Suppressor macrophage (primary cell): ENCODE measurements at places on chromosomes 5 and 9.

GRCh38 chr9:82332018-82332773, 343.6 kb downstream of the SPATA31D1 start:
- DNase-seq = no peak

DNA sequence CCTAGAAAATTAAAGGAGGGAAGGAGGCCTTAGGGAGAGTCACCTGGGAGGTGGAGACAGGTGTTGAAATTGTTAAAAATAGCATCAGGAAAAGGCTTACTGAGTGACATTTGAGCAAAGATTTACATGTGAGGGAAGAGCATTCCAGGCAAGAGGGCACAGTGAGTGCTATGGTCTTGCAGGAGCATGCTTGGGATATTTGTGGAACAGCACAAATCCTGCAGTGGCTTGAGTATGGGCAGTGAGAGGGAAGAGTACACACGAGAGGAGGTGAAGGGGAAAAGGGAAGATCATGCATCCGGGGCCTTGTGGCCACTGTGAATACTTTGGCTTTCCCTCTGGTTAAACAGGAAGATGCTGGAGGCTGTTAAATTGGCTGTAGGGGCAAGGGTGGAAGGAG, 36.6 kb downstream of the ACER2 start:
- no peak for DNase-seq

DNA sequence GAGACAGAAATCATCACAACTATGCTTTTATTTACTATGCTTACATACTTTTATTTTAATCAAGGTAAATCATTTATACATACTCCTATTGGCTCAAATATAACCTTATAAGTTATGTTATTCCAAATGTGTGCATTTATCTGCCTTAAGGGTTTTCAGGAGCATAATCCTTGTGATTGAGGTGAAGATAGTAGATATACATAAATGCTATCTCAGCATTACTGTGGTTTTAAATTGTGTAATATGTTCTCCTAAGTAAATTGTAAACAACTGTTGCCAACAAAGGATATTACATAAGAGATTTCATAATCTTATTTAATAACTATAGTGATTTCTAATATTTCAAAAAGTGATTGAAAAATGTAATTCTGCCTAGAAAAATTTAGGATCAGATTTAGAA, 1374.8 kb upstream of the DMAC1 start:
- no peak for DNase-seq

DNA sequence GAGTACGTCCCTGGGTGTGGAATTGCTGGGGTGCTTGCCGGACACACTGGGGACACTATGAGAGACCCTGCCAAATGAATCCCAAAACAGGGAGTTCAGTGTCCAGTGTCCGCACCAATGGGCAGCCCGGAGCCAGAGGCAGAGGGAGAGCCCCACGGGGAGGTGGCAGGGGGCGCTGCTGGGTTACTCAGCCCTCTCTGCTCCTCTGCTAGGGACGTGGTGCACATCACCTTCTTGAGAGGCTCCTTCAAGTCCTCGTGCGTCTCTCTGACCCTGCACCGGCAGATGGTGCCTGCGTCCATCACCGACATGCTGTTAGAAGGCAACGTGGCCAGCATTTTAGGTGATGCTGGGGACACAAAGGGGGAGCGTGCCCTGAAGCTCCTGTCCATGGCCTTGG, 20.8 kb downstream of the STKLD1 start:
- DNase-seq = peak; percentile 24

DNA sequence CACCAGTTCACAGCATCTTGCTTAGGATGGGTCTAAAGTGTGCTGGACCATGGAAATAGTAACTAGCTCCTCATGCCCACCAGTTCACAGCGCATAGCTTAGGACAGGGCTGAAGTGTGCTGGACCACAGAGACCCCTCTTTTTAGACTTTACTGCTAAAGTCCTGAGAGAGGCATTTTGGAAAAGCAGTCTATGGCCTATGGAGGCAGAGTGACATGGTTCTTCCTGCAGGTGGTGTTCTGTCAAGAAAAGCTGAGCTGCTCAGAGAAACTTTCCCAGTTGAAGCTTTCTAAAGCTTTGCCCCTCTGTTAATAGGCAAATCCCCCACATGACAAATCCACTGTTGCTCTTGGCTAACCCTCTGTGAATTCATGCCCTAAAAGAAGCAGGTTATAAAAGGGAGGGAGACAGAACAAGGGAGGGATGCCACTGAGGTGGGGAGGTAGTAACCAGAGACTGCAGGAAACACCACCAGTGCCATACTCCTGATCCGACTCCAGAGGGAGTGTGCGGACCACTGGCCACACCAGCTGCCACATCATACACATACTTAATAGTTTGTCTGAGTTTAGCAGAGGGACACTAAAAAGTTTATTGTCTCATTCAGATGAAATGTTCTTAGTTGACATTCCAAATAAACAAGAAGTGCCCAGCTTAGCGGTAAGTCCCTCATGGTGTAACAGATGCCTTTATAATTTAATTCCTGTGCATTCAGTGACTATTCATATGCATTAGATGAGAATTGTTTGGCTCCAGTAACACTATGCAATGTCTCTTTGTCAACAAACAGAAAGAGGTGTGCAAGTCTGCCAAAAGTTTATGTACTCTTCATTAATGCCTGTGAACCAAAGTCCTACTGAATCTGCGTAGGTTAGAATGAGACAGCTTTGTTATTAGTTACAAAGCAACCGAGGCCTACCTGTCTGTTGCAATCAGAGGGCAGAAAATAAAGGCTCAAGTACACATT, 236.2 kb upstream of the NFIL3 start:
- peak; percentile 35 for DNase-seq

DNA sequence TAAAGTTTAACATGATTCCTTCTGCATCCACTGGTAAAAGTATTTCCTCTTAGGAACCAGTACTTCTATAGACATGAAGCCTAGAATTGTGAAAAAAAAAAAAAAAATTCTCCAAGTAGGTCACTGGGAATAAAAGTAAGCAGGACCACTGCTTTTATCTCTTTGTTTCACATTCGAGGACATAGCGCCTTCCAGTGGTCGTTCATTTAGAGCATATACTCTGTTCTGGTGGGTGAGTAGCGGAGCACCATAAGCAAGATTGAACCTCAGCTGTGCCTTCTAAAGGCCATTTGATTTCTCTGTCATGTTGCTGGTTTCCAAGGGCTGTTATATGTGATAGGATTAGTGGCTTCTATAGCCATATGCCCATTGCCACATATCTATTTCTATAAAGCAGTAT, 393.1 kb downstream of the TMEM232 start:
- DNase-seq = no peak

DNA sequence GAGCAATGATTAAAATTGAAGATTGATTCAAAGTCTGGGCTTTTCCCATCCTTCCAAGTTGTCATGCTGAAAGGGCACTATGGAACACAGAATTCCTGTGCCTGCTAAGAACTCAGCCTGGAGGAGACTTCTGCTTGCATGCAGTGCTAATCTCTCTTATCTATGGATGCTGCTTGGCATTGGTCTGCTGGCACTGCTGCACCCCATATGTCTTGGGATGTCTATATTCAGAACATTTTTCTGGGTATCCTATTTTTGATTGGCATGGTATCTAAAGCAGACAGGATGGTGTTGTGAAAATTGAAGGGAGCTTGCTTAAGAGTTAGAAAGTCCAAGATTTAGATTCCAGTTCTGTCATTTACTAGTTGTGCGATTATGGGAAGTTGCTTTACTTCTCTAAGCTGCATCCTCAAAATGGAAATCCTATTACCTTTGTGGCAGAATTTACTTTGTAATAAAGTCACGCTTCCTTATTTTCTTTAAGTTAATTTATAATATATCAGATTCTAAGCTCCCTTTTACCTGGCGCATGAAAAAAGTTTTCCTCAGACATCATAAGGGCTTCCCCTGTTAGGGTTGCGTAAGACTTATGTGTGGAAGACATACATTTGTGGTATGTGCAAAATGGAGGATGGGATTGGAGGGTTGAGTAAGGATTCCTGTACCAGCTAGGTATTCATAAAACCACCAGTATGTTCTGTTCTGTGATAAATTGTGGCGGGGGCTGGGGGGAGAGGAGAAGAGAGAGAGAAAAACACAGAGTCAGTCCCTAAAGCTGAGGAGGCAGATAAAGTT, 254.0 kb downstream of the DMAC1 start:
- no peak for DNase-seq

DNA sequence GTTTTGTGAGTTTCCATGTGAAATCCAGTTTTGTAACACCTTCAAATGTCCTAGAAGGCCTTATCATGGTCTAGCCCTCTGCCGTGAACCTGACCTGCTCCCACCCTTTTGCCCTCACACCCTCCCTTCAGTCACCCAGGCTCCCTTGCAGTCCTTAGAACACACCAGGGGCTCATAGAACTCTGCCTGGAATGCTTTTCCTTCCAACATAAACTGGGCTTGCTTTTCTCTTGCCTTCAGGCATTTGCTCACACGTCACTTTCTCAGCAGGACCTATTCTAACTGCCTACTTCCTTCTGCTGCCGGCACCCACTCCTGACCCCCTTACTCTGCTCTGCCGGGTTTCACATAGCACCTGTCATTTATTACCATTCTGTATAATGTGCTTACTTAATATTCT, 111.9 kb downstream of the PDE8B start:
- no peak for DNase-seq

DNA sequence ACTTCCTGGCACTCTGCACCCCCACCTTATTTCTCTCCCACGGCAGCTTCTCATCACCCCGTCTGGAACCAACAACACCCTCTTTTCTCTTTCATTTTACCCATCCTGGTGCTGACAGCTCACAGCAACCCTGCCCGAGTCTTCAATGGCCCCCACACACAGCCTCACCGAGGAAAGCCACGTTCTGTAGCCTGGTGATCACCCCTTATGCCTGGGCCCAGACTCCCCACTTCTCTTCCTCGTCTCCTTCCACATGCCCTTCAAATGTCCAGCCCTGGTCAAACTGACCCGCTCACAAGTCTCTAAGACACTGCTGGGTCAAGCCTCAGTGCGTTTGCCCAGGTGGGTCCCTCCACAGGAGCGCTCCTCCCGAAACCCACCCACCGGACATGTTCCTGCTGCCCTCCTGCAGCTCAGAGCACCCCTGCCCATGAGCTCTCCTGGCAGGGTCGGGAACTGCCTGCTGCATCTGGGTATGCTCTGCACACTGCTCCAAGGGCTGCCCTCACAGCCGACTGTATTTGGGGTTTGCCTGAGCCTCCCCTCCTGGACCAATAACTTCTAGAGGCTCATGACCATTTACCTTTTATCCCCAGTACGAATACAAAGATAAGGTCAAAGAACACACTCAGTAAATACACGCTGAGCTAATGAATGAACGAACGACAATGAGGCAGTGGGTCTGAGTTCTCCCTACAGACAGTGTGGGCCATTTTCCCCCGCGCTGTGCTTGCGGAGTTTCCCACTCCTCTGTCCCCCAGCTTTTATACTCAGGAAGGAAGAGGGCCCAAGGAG, 154.7 kb upstream of the PHYKPL start:
- no peak for DNase-seq

DNA sequence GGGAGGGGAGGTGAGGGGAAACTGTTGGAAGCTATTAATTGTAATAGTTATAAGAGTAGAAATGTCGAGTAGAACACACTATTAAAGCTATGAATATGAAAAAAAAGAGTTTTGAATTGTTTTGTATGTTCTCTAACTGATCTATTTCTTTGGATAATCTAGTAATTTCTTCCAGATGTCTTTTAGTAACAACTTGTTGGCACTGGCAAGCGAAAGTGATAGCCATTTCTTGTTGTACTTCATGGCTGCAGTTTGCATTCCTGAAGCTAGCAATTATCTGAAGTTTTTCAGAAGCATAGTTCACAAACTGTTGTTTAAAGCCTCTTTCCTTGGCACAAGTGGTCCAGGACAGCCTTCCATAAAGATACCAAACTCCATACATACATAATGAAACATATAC, 49.4 kb upstream of the SPATA31C2 start:
- DNase-seq = no peak

GRCh38 chr9:19372567-19372966, 7.5 kb downstream of the RPS6 start:
- no peak for DNase-seq

DNA sequence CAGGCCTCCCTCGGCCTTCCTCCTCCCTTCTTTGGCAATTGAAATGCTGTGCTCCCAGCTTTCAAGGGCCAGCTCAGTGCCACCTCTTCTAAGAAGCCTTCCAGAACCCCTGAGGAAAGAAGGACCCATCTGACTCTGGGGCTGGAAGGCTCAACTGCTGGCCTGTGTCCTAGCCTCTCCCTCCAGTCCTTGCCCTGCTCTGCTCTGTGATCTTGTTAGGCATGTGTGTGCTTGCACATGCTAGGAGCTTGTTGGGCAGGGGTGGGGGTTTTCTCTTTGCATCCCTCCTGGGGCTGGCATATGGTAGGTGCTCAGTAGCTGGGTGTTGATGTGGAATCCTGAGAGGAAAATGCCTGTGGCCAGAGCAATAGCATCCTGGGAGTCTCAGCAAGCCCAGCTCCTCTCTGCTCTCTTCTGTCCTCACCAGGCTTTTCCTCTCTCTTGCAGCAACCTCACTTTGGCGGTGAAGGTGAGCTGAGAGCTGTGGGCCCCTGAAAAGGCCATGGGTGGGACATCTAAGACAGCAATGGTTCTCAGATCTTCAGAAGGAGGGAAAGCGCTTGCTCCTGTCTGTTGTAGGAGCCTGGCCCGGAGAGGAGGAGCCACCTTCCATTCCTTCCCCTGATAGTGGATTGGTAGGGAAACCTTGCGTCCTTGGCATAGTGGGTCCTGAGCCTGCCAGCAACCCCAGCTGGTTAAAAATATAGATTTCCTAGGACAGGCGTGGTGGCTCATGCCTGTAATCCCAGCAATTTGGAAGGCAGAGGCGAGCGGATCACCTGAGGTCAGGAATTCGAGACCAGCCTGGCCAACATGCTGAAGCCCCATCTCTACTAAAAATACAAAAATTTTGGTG, 9.9 kb downstream of the DOLK start:
- DNase-seq = no peak

DNA sequence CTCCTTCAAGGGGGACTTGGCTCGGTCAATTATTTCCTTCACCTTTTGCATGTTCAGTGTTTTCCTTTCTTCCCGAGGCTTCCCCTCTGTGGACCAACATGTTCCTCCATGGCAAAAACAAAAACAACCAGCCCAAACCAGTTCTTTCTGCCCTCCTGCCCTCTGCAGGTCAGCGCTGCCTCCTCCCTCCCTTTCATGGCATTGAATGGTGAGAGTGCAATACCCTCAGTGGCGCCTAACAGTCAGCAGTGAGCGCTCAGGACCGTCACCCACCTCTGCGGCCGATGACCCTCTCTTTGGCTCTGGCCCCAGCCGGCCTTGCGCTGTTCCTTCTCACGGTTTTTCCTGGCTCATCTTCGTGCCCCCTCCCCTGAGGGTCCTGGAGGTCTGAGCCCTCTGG, 34.4 kb upstream of the GNE start:
- no peak for DNase-seq

GRCh38 chr5:79200573-79201183, 35.3 kb upstream of the JMY start:
- peak; percentile 4 for DNase-seq

GRCh38 chr9:18037981-18038380, 436.0 kb upstream of the ADAMTSL1 start:
- DNase-seq = no peak

DNA sequence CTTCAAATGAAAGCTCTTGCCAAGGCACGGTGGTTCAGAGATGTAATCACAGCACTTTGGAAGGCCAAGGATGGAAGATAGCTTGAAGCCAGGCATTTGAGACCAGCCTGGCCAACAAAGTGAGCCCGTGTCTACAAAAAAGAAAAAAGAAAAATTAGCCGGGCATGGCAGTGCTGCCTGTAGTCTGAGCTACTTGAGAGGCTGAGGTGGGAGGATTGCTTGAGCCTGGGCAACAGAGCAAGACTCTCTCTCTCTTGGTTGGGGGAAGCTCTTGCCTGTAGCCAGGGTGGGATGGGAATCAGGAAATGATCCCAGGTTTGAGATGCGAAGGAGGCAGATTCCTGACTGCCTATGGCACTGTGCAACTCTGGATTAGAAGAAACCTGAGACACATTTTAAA, 62.1 kb downstream of the IL6ST start:
- DNase-seq = no peak
